ENCODE measurements at places on chromosomes 7 and 10.

- DNase-seq, result no peak
Observed at GRCh38 chr10:5862360-5862961, 27.2 kb downstream of the ANKRD16 start.

DNA sequence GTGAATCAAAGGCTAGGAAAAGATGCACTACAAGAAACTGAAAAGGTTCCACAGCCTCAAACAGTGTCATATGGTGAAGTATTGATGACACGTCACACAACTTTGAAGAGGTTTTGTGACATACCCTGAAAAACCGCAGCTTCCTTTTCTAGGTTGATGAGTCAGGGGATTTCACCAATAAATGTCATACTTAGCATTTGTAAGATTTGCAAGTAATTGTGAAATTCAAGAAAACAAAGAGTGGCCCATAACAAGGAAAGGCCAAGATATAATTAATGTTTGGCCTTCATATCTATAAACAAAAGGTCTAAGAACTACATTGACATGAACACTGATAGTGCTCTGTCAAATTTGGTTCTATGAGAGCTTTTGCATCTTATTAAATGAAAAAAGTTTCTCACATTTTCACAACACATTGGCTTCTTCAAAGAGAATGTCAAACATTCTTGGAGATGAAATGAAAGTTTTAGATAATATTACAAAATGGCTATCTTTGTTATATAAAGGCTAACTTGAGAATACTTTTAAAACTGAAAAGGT lies 62.0 kb upstream of the NAMPT start:
- DNase-seq, result peak; percentile 9

- no peak for DNase-seq
Observed at GRCh38 chr10:51325649-51326048, 251.4 kb downstream of the PRKG1 start.

GRCh38 chr7:134739362-134739761 lies 40.1 kb upstream of the CALD1 start:
- DNase-seq, result no peak

GRCh38 chr7:71235253-71235652 lies 103.3 kb downstream of the GALNT17 start:
- DNase-seq, result no peak

DNA sequence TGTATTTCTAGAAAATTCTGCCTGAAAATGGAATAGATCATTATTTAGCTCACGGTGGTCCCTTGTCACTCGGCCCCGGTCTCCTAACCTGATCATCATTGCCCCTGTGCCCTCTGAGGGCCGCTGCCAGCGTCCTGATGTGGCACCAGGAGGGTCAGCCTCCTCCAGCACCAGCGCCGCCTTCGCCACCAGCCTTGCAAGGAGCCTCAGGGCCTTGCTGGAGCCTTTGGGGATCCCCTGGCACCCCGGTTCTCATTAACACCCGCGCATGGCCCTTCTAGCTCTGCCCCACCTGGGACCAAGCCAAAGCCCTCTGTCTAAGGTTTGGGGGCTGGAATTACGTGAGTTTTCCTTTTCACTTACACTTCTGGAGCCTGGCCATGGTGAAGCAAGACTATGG lies 282.5 kb upstream of the ADARB2 start:
- no peak for DNase-seq

DNA sequence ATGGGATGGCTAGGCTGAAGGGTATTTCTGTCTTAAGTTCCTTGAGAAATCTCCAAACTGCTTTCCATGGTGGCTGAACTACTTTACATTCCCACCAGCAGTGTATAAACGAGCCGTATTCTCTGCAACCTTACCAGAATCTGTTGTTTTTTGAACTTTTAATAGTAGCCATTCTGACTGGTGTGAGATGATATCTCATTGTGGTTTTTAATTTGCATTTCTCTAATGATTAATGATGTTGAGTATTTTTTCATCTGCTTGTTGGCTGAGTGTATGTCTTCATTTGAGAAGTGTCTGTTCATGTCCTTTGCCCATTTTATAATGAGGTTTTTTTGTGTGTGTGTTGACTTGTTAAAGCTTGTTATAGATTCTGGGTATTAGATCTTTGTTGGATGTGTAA lies 226.8 kb upstream of the IGFBP3 start:
- DNase-seq, result no peak

DNA sequence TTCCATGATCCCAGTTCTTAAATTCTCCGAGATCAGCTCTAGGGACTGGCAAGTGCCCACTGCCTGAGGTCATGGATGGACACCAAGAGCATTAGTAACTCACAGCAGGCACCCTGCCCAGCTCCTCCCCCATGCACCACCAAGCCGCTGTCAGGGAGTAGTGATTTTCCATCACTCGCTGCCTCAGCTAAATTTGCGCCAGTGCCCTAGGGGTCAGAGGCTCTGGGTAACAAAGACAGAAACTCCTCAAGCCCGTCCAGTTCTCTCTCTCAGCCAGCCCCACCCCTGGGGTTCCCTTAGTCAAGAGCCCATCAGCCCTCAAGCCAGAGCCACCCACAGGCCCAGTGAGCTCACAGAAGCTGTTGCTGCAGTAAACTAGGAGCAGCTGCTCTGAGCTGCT lies 30.0 kb downstream of the PAX2 start:
- no peak for DNase-seq

GRCh38 chr10:70323697-70324338 lies 40.0 kb upstream of the NPFFR1 start:
- no peak for DNase-seq

GRCh38 chr7:30133736-30134610 lies 813 bp upstream of the MTURN start:
- peak; percentile 70 for DNase-seq

GRCh38 chr7:146411975-146412374 lies 295.4 kb downstream of the CNTNAP2 start:
- DNase-seq, result no peak

DNA sequence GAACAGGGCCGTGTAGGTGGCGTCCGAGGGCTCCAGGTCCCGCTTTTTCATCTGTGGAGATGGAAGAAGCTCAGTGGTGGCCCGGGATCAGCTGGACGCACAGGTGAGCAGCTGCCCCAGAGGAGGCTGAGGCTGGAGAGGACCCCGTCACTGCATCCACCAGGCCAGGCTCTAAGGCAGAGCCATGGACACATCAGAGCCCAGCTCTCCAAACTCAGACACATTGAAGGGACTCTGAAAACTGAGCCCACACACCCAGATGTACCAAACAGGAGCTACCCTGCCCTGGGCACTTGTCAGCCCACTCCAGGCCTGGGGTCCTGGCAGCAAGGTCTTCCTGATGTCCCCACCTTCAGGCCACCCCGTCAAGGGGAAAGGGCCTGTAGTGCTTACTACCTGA lies 8.8 kb downstream of the PTCD1 start:
- no peak for DNase-seq

DNA sequence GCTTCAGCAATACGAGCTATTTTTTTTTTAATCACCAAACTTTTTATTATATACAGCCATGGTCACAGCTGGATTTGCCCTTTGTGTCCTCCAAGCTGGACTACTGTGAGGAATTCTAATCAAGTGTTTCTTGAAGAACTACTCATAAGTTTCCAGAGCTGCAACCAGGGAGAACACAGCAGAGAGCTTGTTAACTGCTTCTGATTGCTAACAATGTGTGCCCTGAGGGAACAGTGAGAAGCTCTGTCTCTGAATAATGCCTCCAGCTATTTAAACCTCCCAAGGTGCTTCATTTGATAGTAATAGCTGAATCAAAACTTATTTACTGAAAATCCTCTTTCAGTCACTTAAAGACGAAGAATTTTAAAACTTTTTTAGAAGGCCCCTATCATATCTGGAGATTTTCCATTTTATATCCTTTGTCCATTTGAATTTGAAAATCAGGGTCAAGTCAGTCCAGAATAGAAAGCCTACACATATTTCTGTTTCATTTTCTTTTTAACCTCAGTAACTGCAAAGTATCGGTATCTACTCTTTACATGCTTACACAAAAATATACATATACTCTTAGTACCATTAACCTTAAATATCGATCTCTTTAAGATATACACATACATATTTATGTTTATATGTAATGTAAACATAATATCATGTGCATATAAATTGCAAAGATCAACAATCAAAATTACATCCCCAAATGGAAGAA lies 1024.2 kb downstream of the GRM8 start:
- no peak for DNase-seq

GRCh38 chr10:15052121-15052520 lies 8.4 kb downstream of the OLAH start:
- no peak for DNase-seq

GRCh38 chr10:108250936-108251620 lies 1086.6 kb upstream of the SORCS1 start:
- no peak for DNase-seq

GRCh38 chr10:7388602-7389001 lies 22.2 kb downstream of the SFMBT2 start:
- no peak for DNase-seq

- no peak for DNase-seq
Observed at GRCh38 chr7:26136831-26137230, 15.2 kb upstream of the NFE2L3 start.

- DNase-seq, result no peak
Observed at GRCh38 chr7:158996214-158997109, 140.1 kb downstream of the DYNC2I1 start.

DNA sequence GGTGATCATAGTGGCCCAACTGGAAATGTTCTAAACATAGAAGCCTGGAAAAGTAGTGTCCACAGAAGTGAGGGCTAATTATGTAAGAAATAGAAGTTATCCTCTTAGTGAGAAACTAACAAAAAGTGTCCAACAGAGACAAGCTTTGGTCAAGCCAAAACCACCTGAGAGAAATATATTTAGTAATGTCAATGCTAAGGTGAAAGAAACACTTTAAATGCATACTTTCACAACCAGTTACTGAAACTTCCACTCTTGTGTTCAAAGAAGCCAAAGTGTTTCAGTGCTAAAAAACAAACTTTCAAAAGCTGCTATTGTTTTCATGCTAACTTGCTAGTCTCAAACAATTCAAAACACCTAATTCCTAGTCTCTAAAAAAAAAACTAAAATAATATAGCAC lies 18.1 kb downstream of the RAB11FIP2 start:
- no peak for DNase-seq

GRCh38 chr10:106355450-106355849 lies 809.1 kb downstream of the SORCS1 start:
- no peak for DNase-seq

- DNase-seq, result peak; percentile 76
Observed at GRCh38 chr10:135132-135600, at the start of gene ZMYND11. Gene ZMYND11, plus strand, starts transcription at chr10:135455. Its CDS starts 44,558 bp downstream, at chr10:180013.

DNA sequence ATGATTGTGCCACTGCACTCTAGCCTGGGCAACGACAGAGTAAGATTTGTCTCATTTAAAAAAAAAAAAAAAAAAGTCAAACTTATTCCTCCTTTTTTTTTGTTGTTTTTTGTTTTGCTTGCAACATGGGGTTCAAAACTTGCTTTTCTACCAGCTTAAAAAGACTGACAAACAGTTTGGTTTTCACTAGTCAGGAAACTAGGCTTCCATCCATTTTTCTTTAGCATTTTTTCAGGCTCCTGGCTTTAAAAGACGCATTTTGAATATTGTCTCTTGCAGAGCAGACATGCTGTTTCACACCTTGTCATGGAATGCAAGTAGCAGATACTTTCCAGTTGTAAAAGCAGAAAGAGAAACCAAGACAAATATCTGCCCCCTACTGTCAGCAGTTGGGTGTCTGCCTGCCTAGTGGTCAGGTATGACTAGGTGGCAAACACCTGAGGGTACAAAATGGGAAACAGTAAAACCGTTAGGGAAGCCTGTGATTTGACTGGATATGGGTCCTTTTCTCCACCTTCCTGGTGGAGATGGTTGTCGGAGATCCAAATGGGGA lies 139.9 kb downstream of the CCDC71L start:
- no peak for DNase-seq

DNA sequence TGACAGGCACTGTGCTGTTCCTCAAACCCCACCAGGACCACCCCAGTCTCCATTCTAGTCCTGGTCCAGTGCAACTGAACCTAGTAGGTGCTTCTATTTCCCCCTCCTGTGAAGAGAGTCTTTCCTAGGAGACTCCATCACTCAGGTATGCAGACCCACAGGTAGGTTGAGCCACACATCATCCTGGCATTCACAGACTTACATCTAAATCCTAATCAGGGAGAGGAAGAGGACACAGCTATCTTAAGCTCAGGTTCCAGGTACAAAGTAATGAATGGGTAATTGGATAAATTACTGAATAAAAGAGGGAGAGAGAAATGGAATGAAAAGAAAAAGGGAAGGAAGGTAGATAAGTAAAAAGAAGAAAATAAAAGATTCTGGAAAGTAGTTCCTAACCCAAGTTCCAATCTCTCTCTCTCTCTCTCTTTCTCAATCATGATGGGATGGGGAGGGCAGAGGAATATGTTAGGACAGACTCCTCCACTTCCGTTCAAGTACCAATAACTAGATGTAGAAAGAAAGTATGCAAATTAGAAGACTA lies 139.8 kb upstream of the NAMPT start:
- no peak for DNase-seq

GRCh38 chr10:94640562-94640961 lies 43.0 kb upstream of the CYP2C18 start:
- no peak for DNase-seq

DNA sequence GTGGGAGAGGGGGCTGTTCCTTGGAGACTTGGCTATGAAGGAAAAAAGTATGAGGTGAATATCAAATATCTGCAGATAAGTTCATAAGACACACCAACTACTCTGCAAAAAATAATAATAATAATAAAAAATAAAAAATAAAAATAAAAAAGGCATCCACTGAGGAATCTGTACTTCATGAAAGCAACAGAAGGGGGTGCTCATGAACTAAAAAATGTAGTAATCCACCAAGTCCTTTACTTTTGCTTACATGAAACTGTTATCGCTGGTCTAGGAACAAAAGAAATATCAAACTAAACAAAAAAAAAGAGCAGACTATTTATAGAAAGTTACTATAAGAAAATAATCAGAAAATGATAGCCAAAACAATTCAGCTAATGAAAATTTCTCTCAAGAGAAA lies 579.0 kb downstream of the PHTF2 start:
- DNase-seq, result no peak

- DNase-seq, result peak; percentile 90
Observed at GRCh38 chr7:152464312-152465118, 28.7 kb upstream of the KMT2C start.

DNA sequence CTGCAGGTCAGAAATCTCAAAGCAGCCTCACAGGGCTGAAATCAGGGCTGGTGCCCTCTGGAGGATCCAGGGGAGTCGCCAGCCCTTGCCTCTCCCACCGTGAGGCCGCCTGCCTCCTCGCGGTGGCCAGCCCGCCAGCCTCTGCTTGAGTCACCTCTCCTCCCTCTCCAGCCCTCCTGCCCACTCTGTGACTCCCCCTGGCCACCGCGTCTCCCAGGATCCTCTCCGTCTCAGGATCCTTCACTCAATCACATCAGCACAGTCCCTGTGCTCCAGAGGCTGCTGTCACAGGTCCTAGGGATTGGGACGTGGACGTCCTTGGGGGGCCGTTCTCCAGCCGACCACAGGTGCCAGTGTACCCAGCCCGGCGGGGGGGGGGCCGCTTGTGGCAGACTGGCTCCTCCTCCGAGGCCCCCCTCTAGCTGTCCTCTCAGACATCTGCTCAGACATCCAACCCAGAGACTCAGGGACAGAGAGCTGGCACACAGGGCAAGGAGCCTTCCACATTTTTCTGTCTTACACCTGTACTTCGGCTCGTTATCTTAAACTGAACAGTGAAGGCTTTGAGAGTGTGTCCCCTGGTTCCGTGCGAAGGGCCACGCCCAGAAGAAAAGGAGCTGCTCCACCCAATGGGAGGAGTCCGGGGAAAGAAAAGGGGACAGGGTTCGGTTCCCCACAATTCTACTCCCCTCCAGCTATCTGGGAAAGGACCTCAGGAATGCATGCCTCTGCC lies 9.4 kb upstream of the PPP2R2D start:
- no peak for DNase-seq
